ENCODE measurements at places on chromosomes 2 and 18.

- H3K27me3 ChIP-seq, result no peaks in the 10 kb centered on the region
- H3K4me3 ChIP-seq, result no peak overlapping the region
- H3K4me1 ChIP-seq, result no peaks in the 10 kb centered on the region
- H3K27ac ChIP-seq, result no peak overlapping the region
These were observed 24.7 kb downstream of the CLUL1 start for GRCh38 chr18:621291-622043.

DNA sequence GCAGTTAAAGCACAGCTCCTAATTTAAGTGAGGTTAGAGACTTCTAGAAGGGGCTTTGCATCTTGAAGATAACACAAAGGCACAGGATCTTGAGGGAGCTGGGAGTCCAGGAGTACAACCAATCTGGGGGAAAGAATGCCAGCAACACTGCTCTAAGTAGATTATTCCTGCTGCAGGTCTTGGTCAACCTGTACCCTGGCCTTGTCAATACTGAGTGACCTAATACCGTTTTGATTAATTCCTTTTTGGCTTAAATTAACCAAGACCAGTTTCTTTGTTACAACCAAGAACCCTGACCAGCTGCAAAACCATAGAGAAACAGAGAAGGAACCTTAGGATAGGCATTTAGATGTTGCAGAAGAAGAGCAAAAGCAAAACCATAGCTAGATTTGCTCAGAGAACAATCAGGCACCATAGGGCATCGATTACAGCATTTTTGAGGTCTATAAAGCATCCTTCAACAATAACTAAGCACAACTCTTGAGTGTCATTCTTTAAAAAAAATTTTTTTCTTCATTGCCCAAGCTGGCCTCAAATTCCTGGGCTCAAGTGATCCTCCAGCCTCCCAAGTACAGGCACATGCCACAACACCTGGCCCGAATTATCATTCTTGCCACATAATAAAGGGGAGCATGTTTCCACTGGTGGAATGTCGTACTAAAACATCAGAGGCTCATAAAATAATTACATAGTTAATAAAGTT, 6.3 kb downstream of the STARD7 start:
- H3K27me3 ChIP-seq, result no peaks in the 10 kb centered on the region
- no peak for DNase-seq
- no peak overlapping the region for H3K4me3 ChIP-seq
- peaks cover 80% of the 10 kb centered on the region for H3K4me1 ChIP-seq
- H3K36me3 ChIP-seq, result peaks cover 31% of the 10 kb centered on the region

DNA sequence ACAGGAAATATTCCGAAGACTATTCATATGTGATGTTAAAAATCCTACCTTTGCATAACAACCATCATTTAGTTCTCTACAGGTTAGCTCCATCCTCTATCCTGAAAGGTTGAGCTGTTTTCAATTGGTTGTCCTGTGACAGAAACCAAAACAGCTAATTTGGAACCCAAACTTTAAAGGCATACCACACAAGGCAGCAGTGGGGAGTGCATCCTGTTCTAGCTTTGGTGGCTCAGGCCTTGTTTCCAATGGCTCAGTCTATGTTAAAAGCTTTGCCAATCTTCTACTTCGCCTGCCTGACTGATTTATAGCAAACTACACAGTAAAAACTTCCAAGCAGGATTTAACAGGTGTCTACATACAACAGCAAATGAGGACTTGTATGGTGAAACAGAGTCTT, 3.2 kb downstream of the CD226 start:
- H3K36me3 ChIP-seq, result peaks cover 61% of the 10 kb centered on the region
- no peaks in the 10 kb centered on the region for H3K27me3 ChIP-seq
- peak overlapping the region; percentile 54 for H3K4me3 ChIP-seq
- peaks cover 74% of the 10 kb centered on the region for H3K4me1 ChIP-seq
- DNase-seq, result peak; percentile 50
- H3K27ac ChIP-seq, result no peak overlapping the region

DNA sequence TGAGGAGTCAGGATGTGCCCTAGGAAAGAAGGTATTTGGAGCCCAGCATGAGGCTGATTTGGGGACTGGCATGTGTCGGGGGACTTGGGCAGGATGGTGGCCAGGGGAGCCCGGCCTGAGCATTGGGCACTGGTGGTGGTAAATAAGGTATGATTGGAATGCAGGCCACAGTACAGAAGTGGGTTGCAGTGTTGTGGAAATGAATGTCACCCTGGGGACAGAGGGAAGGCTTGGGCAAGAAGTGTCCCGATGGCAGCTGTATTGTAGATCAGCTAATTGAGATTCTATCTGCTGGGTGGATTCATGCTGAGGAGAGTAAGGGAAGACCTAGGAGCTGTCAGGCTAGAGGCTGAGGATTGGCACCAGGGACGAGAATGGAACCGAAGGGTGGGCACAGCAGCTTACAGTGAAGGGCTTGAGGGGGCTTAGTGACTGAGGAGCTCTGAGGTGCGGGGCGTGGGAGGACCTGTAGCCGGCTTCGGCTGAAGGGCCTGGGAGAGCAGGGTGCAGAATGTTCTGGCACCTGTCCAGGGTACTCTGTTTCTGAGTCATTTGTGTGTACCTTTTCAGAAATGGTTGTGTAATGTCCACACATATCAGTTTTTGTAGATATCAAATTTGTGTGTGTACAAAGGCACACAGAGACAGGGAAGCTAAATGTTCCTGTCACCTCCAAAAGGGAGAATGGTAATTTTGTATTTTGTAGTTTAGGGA, 170.2 kb downstream of the PRKCE start:
- H3K27me3 ChIP-seq, result no peaks in the 10 kb centered on the region
- peaks cover 18% of the 10 kb centered on the region for H3K4me1 ChIP-seq
- H3K4me3 ChIP-seq, result no peak overlapping the region
- no peaks in the 10 kb centered on the region for H3K36me3 ChIP-seq
- H3K27ac ChIP-seq, result no peak overlapping the region

GRCh38 chr2:159283529-159283928, 3.0 kb downstream of the WDSUB1 start:
- H3K4me3 ChIP-seq, result no peak overlapping the region
- DNase-seq, result no peak
- no peak overlapping the region for H3K27ac ChIP-seq
- no peaks in the 10 kb centered on the region for H3K27me3 ChIP-seq

DNA sequence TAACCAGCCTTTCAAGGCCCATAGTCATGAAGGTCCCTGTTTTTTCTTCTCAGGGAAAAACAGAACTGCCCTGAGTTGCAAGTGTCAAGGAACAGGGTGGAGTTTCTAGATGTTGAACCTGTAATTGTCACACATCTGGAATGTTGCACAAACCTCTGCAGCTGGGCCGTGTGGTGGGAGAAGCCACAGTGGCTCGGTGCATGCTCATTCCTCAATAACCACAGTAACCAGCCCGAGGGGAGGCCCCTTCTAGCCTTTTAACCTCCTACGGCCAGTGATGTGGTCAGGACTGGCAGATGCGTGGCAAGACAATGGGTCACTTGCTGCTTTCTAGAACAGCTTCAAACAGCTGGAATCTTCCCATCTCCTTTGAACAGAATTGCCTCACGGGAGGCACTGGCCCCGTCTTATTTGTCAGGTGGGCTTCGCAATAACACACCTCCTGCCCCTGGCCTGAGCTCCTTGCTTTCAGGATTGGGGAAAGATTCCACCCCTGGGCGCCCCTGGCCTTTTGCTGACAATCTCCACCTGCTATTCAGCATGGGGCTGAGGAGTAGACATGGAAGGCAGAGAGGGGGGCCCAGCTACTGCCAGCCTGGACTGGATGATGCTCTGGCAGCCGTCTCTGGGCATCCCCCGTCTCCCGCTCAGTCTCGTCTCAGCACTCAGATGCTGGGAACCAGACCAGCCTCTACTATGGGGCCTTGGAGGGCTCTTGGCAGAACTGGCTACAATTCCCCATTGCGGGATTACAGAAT, 102.9 kb downstream of the KLHL29 start:
- peaks cover 2% of the 10 kb centered on the region for H3K27me3 ChIP-seq
- H3K4me3 ChIP-seq, result no peak overlapping the region
- peaks cover 14% of the 10 kb centered on the region for H3K4me1 ChIP-seq
- no peak overlapping the region for H3K27ac ChIP-seq
- DNase-seq, result no peak

GRCh38 chr2:239220341-239220740, 180.5 kb downstream of the HDAC4 start:
- H3K36me3 ChIP-seq, result peaks cover 1% of the 10 kb centered on the region
- peak overlapping the region; percentile 30 for H3K27ac ChIP-seq
- H3K4me3 ChIP-seq, result no peak overlapping the region
- peak; percentile 2 for DNase-seq
- H3K27me3 ChIP-seq, result no peaks in the 10 kb centered on the region

GRCh38 chr2:53242090-53242489, 525.5 kb upstream of the CHAC2 start:
- H3K4me1 ChIP-seq, result no peaks in the 10 kb centered on the region
- H3K27me3 ChIP-seq, result no peaks in the 10 kb centered on the region
- H3K36me3 ChIP-seq, result no peaks in the 10 kb centered on the region
- no peak overlapping the region for H3K4me3 ChIP-seq

DNA sequence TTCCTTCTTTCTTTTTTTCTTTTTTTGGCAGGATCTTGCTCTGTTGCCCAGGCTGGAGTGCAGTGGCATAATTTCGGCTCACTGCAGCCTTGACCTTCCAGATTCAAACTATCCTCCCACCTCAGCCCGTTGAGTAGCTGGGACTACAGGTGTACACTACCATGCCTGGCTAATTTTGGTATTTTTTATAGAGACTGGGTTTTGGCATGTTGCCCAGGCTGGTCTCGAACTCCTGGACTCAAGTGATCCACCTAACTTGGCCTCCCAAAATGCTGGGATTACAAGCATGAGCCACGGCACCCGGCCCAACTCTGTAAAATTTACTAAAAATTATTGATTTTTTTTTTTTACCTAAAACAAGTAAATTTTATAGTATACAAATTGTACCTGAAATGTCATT, 360.8 kb downstream of the ALK start:
- H3K36me3 ChIP-seq, result no peaks in the 10 kb centered on the region
- H3K4me1 ChIP-seq, result no peaks in the 10 kb centered on the region
- DNase-seq, result no peak
- H3K27ac ChIP-seq, result no peak overlapping the region
- peaks cover 5% of the 10 kb centered on the region for H3K27me3 ChIP-seq

GRCh38 chr2:51218047-51218446, 186.1 kb upstream of the NRXN1 start:
- H3K36me3 ChIP-seq, result no peaks in the 10 kb centered on the region
- H3K27me3 ChIP-seq, result no peaks in the 10 kb centered on the region
- H3K4me3 ChIP-seq, result no peak overlapping the region
- H3K4me1 ChIP-seq, result no peaks in the 10 kb centered on the region
- DNase-seq, result no peak
- H3K27ac ChIP-seq, result no peak overlapping the region

- H3K4me3 ChIP-seq, result no peak overlapping the region
- DNase-seq, result no peak
- H3K27me3 ChIP-seq, result peaks cover 1% of the 10 kb centered on the region
- H3K36me3 ChIP-seq, result no peaks in the 10 kb centered on the region
- H3K27ac ChIP-seq, result no peak overlapping the region
- H3K4me1 ChIP-seq, result no peaks in the 10 kb centered on the region
These were observed 12.8 kb upstream of the ARL5A start for GRCh38 chr2:151841047-151841424.

GRCh38 chr18:10419420-10420103, 34.9 kb upstream of the APCDD1 start:
- H3K4me1 ChIP-seq, result no peaks in the 10 kb centered on the region
- no peak for DNase-seq
- H3K27me3 ChIP-seq, result peaks cover 14% of the 10 kb centered on the region
- H3K36me3 ChIP-seq, result no peaks in the 10 kb centered on the region
- no peak overlapping the region for H3K4me3 ChIP-seq

GRCh38 chr18:5095239-5095638, 101.8 kb downstream of the AKAIN1 start:
- no peaks in the 10 kb centered on the region for H3K36me3 ChIP-seq
- H3K27ac ChIP-seq, result no peak overlapping the region
- no peaks in the 10 kb centered on the region for H3K4me1 ChIP-seq
- no peaks in the 10 kb centered on the region for H3K27me3 ChIP-seq
- DNase-seq, result no peak

- DNase-seq, result no peak
- H3K4me1 ChIP-seq, result no peaks in the 10 kb centered on the region
- H3K36me3 ChIP-seq, result no peaks in the 10 kb centered on the region
- no peak overlapping the region for H3K27ac ChIP-seq
- H3K27me3 ChIP-seq, result no peaks in the 10 kb centered on the region
- no peak overlapping the region for H3K4me3 ChIP-seq
These were observed 158.6 kb downstream of the CDH2 start for GRCh38 chr18:28018351-28018750.

DNA sequence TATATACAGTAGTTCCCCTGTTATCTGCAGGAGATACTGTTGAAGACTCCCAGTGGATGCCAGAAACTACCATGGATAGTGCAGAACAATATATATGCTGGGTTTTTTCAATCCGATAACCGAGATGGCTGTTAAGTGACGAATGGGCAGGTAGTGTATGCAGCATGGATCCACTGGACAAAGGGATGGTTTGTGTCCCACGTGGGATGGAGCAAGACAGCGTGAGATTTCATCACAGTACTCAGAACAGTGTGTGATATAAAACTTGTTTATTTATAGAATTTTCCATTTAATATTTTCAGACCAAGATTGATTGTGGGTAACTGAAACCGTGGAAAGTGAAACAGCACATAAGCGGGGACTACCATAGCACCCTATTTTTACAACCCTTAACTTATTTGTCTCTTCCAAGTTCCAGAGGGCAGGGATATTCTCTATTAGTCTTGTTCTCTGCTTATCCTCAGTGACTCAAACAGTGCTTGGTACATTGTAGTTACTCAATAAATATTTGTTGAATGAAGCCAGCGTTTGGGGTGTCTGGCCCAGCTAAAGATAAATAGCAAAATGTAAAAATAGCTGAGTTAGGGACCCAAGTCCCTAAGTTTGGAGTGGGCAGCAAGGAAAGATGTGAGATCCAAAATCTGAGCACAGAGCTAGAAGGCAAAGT, 50.0 kb downstream of the RHBDD1 start:
- no peak for DNase-seq
- no peaks in the 10 kb centered on the region for H3K27me3 ChIP-seq
- no peak overlapping the region for H3K27ac ChIP-seq
- H3K36me3 ChIP-seq, result peaks cover 24% of the 10 kb centered on the region

DNA sequence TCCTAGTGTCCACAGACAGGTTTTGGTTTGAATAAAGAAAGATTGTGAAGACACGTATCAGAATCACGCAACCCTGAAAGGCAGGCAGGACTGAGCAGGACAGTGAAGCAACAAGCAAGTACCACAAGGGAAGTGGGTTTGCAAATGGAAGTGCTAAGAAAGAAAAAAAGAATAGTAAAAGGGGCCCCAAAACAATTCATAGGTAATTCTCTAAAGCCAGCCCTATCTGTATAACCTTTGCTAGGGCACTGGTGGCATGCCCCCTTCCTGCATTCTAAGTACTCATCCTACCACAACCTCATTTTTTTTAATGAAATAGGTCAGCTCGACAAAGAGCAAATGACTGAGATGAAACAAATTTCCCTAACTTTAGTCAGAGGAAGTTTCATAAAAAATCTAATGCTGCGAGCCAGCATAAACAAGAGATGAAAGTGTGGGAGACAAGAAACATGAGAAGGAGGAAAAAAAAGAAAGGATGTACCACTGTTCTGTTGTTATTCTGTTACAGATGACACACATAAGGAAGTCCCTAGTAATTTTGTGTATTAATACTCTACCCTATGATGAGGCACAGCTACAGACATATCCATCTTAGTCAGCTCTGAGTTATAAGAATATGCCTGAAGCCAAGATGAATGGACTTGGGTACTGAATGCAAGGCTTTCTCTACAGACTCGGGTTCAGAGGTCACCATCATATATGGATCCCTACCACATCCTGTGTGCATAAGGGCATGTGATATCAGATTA, 32.2 kb downstream of the IKZF2 start:
- no peaks in the 10 kb centered on the region for H3K36me3 ChIP-seq
- H3K27me3 ChIP-seq, result peaks cover 6% of the 10 kb centered on the region
- H3K27ac ChIP-seq, result peak overlapping the region; percentile 23
- H3K4me1 ChIP-seq, result peaks cover 9% of the 10 kb centered on the region

All from activated naive CD4-positive, alpha-beta T cell treated with anti-CD3 and anti-CD28 coated beads for 36 hours (primary cell).